ENCODE measurements at places on chromosomes 1 and 21.

GRCh38 chr1:207181847-207182246 lies 77.8 kb downstream of the C4BPA start:
- no peak for DNase-seq

DNA sequence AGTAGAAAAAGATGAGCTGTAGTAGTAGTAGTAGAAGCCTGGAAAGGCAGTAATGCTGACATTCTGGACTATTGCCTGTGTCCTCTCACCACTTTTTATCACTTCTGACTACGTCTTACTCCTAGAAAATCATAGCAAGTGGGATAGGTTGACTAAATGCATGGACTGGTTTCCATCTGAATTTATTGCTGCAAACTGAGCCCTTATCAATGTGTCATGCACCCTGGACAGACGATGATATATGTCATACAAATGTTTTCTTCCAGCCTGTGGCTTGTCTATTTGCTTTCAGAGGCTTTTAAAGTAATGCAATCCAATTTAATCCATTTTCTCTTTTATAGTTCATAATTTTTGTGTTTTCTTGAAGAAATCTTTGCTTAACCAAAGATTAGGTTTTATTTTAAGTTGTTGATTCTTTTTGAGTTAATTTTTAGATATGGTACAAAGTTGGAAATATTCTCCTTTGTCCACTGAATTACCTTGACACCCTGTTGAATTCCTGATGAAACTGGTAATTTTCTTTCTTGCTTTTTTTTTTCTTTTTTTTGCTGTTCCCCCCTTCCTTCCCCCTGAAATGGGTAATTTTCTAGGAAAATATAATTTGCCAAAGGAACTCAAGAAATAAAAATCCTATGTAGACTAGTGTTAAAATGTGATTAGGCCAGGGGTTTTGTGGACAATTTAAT lies 47.1 kb downstream of the PHACTR4 start:
- no peak for DNase-seq

DNA sequence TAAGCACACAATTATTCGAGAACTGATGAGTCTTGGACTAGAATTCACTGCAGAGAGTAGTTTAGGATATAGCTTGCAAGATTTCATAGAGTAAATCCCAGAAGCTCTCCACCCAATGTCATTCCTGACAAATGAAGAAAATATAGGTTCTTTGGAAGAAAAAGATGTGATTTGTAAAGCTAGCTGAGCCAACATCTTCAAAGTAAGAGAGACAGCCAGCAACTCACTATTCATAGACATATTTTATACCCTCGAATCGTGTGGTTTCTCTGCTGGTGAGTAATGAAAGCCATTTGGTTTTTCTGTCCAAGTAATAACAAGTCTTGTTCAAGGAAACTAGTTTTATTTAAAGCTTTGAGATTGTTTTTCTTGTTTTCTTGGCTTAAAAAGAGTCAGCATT lies 165.7 kb upstream of the SYT6 start:
- DNase-seq = no peak

- no peak for DNase-seq
Measured at GRCh38 chr1:217433664-217434063, 197.2 kb downstream of the GPATCH2 start.

DNA sequence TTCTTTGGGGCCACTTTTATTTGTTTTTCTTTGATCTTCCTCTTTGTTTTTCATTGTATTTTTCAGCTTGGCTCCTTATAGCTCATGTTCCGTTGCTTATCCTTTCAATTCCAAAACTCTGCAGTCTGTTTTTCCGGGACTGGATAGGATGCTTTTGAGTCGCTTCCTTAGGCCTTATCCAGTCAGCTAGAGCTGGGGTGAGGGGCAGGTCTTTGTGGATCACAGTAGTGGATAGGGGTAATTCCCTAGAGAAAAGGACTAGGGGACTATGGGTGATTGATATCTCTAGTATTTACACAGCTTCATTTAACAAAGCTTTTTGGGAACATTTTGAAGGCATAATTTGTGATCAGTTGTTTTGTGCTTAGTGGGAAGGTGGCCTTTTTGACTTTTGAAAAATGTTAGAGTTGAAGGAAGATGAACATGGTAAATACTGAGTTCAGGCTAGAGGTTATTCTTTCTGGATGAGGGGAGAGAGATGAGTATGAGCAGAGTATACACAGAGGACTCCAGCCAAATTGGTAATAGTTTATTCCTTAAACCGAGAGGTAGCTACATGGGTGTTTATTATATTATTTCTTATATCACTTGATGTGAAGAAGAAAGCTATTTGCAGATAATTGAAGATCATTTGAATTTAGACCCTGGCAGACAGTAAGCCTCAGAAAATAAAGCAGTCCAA lies 22.5 kb downstream of the CEP350 start:
- DNase-seq = no peak

DNA sequence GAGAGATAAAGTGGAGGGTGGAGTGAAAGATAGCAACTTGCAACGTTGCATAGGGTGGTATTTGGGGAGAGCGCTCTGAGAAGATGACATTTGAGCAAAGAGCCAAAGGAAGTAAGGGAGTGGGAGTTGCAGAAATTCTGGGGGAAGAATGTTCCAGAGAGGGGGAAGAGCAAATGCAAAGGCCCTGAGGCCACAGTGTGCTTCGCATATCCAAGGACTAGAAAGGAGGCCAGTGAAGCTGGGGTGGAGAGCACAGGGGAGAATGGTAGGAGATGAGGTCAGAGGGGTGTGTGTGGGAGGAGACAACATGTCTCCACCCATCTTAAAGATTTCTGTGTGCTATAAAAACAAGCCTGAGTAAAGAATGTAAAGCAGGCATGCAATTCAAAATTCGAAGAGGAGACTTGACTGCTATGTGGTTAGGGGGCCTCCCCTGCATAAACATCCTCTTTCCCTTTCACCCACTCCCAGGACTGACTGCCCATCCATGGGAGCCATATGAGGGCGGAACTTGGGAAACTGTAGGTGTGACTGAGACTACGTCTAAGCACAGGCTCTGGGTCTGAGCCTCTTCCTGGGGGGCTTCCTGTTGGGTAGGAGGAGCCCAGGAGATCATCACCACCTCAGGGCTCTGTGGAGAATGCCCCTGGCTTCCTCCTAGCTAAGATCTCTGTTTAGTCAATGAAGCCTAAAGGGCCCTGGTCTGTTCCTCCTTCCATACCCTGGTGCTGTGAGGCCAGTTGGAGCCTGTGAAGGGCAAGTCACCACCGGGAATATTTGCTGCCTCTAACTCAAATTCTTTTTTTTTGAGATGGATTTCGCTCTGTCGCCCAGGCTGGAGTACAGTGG lies 2.9 kb upstream of the CLIC4 start:
- no peak for DNase-seq

- DNase-seq = no peak
Measured at GRCh38 chr1:39980555-39981313, 25.8 kb downstream of the MFSD2A start.

GRCh38 chr1:174114788-174115448 lies 44.4 kb upstream of the RABGAP1L start:
- peak; percentile 24 for DNase-seq

DNA sequence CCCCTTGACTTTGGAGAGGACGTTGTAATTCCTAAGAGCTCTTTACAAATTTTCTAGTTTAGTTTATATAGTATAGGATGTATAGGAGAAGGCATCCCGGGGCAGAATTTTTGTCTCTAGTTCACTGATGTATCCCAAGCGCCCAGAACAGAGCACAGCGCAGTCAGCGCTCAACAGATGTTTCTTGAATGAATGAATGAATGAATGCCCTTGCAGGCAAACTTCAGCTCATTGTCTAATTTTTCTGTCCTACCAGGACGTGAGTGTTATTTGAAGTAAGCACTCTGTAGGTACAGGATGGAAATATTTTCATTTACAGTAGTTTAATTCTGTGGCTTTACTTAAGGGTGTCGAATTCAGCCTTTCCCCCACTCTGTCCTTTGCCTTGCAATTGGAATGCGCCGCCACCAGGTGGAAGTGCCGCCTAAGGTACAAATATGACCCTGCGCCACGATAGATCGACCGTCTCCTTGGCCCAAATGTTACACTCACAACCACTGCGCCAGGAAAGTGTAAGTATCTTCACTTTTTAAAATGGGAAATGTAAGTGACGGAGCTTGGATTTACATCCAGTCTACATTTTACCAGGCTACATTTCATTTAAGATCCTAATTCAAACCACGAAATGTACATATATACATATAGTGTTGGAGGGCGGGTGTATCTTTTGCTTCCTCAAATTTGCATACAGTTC lies 910 bp upstream of the MRPL39 start:
- DNase-seq = peak; percentile 45

GRCh38 chr1:99119188-99119587 lies 114.5 kb upstream of the PLPPR5 start:
- no peak for DNase-seq

DNA sequence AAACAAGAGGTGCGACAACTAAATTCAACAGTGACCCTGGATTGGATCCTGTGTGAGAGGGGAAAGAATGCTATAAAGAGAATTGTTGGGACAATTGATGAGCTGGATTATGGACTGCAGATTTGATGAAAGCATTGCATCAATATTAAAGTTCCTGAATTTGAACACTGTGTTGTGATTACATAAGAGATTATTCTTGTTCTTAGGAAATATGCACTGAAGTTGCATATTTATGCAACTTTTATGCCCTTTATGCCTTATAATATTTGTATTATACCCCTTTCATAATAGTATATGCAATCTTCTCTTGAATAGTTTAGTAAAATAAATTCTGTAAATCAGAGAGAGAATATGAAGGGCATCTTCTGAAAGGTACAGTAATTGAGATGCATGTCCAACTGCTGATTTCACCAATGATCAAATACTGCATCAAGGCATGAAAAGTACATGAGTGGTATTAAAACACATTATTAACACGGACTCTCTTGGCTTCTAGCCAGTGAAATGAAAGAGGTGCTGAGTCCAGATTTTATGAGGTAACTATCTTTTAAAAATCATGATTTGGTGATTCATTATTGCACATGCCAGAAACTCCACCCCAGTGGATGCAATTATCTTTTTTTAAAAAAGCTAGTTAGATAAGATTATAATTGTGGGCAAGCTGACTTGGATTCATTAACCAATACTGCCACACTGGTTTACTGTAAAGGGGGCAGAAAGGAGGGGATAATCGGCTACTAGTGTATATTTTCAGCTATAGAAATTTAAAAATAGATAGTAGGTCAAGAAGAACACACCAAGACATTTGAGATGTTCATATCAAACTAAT lies 19.9 kb upstream of the LPAR3 start:
- no peak for DNase-seq

DNA sequence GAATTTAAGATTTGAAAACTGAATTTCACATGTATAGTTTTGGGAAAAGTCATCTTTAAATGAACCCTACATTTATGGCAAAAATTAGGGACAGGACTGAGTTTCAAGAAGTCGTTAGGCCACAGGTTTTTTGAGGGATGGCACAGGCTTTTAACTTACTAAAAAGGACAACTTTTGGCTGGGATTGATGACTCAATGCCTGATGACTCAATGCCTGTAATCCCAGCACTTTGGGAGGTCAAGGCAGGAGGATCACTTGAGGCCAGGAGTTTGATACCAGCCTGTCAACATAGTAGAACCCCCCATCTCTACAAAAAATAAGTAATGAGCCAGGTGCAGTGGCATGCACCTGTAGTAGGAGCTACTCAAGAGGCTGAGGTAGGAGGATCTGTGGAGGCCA lies 15.9 kb downstream of the UCK2 start:
- DNase-seq = no peak

GRCh38 chr1:244675167-244675566 lies 22.2 kb downstream of the DESI2 start:
- no peak for DNase-seq

DNA sequence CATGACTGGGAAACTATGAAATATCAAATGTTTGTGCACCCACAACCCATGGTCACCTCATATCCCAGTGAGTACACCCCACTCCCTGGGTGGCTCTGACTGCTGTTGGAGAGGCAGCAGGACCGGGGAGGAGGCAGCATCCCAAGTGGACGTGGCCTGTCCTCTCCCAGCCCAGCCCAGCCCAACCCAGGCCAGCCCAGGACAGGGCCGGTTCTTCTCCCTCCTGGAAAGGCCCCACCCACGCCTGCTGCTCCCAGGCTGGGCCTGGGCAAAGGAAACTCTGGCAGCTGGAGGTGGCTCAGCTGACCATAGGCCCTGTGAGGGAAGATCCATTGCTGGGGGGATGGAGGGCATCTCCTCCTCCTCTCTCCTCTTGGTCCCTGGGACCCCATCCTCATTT lies 19.1 kb downstream of the MATN1 start:
- DNase-seq = peak; percentile 55

GRCh38 chr1:162977944-162978568 lies 91.1 kb upstream of the RGS4 start:
- DNase-seq = no peak

Data from GM04504 (cell line).